Esophagus muscularis mucosa (tissue), 4 donors: ENCODE measurements at places on chromosomes 6 and 20. TPM values are rescaled to one million over a fixed set of nuclear protein-coding genes. Genes with fewer than 3 reads are reported as not detected.

- H3K27me3 ChIP-seq: peaks cover 1% of the 10 kb centered on the region
- no peaks in the 10 kb centered on the region for H3K4me1 ChIP-seq
- H3K4me3 ChIP-seq: no peak overlapping the region
- no peak for DNase-seq
Observed at GRCh38 chr20:64107736-64108457, 532 bp upstream of the NPBWR2 start.

Gene RGS17
- total RNA-seq: 0.34 TPM

DNA sequence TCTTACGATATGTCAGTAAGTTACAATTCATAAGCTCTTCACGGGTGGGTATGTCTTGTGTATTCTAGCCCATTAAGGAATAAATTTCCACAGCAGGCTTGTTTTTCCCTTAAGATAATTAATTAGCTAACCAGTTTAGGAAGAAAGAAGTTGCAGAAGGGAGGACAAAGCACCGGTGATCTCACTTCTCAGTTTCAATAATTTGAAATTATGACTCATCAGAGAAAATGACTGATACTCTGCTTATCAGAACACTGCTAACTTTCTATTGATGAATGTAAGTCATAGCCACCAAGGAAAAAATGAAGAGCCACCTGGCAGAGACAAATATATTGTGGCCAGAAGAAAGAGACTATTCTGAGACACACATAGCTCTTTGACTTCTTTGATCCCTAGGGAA lies 35.0 kb upstream of the ENTPD6 start:
- H3K27ac ChIP-seq: no peak overlapping the region
- no peaks in the 10 kb centered on the region for H3K4me1 ChIP-seq
- no peaks in the 10 kb centered on the region for H3K36me3 ChIP-seq
- no peaks in the 10 kb centered on the region for H3K27me3 ChIP-seq

Gene NELFE
- 81.7 TPM for total RNA-seq

DNA sequence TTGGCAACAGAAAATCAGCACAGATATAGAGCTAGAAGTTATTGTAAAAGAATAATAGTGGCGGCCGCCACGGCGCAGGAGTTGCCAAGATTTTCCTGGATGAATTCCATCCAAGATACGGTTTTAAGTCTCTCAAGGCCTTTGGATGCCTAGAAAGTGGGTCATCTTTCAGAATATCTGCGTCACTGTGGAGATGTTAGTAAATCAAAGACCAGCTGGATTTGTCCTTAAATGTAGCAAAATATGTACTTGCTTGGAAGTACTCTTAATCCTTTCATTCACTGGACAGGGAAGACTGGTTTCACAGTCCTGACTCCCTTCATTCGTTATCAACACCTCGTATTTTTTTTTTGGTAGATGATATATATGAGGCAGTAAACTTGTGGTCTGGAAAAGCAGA lies 83.0 kb downstream of the SLC22A3 start:
- DNase-seq: peak; percentile 92
- H3K36me3 ChIP-seq: no peaks in the 10 kb centered on the region
- peaks cover 38% of the 10 kb centered on the region for H3K4me1 ChIP-seq
- no peaks in the 10 kb centered on the region for H3K27me3 ChIP-seq

Gene LTB
- not detected for total RNA-seq

Gene XKR7
- not detected for total RNA-seq

DNA sequence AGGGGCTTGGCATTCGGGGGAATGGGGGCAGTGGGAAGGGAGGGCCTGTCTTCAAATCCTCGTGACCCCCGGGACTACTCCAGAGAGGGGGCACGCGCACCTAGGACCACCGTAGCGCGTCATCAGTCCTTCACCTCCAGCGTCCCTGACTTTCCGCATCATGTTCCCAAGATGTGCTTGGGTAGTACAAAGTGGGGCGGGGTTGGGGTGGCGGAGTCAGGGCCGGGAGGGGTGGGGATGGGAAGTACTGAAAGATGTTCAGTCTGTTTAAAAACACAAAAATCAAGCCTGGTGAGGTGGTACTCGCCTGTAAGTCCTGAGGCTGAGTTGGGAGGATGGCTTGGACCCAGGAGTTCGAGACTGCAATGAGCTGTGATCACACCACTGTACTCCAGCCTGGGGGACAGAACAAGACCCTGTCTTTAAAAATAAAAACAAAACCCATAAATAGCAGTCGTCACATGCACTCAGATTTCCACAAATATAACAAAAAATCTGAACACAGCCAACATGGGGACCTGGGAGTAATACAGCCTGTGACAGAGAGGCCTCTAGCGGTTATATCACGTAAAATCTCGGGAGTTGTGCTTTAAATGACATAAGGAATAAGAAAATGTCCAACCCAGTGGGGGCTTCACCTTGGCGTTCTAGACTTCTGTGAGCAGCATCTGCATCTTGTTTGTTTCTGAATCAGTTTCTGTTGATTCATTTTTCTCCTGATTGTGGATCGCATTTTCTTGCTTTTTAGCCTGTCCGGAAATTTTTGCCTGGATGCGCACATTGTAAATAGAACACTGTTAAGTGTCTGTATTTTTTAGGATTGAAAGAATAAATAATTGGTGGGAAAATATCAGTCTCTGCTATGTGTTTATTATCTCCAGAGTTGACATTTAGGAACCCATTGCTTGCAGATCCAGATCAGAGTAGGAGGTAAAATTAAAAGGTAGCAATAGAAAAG lies 698 bp upstream of the LRP11 start:
- peaks cover 18% of the 10 kb centered on the region for H3K4me1 ChIP-seq
- H3K27ac ChIP-seq: peak overlapping the region; percentile 93
- no peaks in the 10 kb centered on the region for H3K36me3 ChIP-seq
- peak overlapping the region; percentile 72 for H3K4me3 ChIP-seq

DNA sequence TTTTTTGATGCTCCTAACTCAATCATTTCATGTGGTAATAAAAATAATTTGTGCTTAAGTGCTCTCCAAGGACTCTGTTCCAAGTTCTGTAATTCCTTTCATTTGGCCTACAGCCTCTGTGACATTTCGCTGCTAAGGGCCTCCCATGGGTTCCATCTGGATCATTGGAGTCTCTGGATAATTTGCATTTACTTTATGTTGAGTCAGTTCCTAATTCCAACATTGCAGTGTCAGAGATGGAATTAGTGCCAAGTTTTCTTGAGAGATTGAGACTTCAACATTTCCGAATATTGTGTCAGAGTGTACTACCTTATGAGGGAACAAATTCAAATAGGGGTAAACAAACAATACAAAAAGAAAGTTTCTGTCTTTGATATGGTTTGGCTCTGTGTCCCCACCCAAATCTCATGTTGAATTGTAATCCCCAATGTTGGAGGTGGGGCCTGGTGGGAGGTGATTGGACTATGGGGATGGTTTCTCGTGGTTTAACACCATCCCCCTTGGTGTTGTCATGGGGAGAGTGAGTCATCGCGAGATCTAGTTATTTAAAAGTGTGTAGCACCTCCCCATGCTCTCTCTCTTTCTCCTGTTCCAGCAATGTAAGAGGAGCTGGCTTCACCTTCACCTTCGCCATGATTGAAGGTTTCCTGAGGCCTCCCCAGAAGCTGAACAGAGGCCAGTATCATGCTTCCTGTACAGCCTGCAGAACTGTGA lies 244.1 kb upstream of the TBX18 start:
- H3K27ac ChIP-seq: no peak overlapping the region
- no peak overlapping the region for H3K4me3 ChIP-seq
- no peaks in the 10 kb centered on the region for H3K27me3 ChIP-seq
- H3K36me3 ChIP-seq: no peaks in the 10 kb centered on the region
- DNase-seq: peak; percentile 50

Gene TSHZ2
- total RNA-seq: 11.6 TPM
